ENCODE measurements at places on chromosomes 16 and 17.

DNA sequence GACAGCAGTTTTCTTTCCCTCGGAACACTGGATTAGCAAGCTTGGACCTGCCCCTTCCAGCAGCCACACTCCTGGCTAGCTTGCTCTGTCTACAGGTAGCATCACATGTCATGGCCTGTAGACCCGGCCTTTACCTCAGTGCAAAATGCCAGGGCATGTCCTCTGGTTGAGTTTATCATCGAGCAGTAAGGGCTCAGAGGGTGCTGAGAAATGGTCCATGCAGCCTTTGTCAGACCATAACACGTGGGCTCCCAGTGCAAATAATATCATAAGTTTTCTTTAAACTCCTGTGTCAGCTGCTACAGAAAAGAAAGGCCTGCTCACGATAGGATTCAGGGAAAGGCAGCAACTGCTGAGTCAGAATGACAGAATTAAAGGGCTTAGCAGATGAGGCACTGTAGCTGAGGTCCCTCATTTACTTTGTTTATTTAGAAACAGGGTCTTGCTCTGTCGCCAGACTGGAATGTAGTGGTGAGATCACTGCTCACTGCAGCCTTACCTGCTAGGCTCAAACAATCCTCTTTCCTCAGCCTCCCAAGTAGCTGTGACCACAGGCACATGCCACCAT lies 8.0 kb upstream of the GNA13 start:
- no peak for DNase-seq

- no peak for DNase-seq
These were observed 376.4 kb downstream of the SLC39A11 start for GRCh38 chr17:72715906-72716572.

GRCh38 chr17:17723354-17724261 lies 42.4 kb downstream of the RAI1 start:
- DNase-seq: no peak

- no peak for DNase-seq
These were observed 40.9 kb downstream of the SRCIN1 start for GRCh38 chr17:38564869-38565268.

DNA sequence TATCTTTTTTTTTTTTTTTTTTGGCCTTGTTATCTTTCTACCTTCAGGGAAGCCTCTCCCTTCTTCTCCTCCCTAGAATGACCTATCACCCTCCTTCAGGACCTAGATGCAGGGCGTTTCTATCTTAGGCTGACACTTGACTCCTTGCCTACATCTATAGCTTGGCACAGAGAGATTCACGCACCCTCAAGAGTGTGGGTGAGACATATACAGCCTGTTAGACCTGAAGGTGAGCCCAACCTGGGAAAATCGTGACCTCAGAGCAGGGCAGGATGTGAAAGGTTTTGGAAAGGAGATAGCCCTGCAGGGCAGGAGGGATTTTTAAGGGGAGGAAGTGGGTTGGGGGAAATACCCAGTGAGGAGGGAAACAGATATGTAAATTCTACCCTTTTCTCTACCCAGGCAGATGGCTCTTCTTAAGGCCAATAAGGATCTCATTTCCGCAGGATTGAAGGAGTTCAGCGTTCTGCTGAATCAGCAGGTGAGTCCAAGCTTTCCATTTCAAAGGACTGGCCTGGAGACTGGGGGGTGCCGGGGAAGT lies at the start of gene AHSP:
AHSP (plus strand) TSS at position 167 of the 541 bp plus-strand sequence; CDS start at position 407, 240 bp downstream.
- no peak for DNase-seq

GRCh38 chr16:66325717-66326376 lies 40.6 kb upstream of the CDH5 start:
- no peak for DNase-seq

DNA sequence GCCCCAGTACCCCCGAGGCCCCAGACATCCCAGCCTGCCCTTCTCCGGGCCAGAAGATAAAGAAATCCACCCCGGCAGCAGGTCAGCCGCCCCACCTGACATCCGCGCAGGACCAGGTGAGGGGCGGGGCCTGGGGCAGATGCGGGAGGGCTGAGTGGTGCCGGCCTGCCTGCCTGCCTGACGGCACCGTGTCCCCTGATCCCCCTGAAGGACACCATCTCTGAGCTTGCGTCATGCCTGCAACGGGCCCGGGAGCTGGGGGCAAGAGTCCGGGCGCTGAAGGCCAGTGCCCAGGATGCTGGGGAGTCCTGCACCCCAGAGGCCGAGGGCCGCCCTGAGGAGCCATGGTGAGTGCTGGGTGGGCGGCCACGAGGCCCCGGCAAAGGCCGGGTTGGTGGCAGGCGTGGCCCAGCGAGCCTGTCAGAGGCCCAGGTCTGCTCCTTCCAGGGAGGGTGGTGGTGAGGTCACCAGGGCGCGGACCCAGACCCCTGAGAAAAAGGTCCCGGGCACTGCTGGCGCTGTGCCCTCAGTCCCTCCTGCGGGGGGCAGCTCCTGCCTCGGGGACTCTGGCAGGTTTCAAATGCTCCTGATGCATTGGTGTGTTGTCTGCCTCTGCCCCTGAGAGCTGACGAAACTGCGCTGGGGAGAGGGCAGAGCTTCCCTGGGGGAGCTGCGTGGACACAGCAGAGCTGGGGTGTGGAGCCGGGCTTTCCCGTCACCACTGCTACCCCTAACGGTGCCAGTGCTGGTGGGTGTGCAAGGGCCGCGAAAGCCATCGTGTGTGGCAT lies 1.2 kb downstream of the CDT1 start:
- no peak for DNase-seq

DNA sequence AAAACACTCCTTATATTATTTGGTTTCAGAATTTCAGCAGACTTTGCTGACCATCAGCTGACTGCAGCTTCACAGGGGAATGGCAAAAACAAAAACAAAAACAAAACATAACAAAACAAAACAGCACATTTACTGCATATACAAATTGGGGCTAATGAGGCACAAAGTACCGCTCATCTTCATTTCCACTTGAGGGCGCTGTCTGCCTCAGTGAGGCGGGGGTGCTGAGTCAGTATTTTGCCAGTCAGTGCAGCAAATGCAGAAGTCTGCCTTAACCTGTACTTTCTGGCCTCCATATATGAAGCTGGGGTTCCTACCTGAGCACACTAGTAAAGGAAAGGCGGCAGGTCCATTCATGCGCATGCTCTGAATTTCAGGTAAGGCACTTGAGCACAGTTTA lies 13.5 kb upstream of the DYNLRB2 start:
- DNase-seq: no peak

DNA sequence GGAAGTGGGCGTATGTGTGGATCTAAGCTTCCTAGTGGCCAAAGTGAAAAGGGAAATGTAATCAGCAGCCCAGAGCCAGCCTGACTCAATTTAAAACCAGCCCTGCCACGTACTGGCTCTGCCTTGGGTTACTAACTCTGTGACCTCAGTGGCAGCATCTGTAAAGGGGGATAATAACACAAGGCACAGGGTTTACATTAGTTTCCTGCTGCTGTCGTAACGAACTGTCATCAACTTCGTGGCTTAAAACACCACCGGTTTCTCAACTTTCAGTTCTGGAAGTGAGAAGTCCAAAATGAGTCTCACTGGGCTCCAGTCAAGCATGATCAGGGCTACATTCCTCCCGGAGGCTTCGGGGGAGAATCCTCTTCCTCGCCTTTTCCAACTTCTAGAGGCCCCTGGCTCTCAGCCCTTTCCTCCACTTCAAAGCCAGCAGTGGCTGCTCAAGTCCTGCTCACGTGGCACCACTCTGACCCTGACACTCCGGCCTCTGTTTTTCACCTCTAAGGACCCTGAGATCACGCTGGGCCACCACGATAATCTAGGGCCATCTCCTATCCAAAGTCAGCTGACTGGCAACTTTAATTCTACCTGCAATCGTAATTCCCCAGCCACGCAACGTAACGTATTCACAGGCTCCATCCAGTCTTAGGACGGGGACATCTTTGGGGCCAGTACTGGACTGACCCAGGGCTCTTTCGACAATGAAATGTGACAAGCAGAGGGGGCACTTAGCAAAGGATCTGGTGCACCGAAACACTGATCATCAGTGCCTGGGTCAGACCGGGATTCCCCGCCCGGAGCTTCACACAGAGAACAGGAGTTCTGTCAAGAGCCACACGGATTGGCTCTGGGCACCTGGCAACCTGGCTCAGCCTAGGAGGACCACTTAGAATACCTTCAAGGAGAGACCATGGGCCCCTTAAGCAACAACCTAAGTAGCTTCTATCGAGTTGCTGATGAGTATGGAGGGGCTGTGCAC lies 14.5 kb downstream of the TMC6 start:
- DNase-seq: peak; percentile 47

- DNase-seq: no peak
These were observed 37.3 kb upstream of the MMD start for GRCh38 chr17:55458978-55459377.

- DNase-seq: no peak
These were observed 8.9 kb downstream of the MYO15B start for GRCh38 chr17:75596320-75597087.

DNA sequence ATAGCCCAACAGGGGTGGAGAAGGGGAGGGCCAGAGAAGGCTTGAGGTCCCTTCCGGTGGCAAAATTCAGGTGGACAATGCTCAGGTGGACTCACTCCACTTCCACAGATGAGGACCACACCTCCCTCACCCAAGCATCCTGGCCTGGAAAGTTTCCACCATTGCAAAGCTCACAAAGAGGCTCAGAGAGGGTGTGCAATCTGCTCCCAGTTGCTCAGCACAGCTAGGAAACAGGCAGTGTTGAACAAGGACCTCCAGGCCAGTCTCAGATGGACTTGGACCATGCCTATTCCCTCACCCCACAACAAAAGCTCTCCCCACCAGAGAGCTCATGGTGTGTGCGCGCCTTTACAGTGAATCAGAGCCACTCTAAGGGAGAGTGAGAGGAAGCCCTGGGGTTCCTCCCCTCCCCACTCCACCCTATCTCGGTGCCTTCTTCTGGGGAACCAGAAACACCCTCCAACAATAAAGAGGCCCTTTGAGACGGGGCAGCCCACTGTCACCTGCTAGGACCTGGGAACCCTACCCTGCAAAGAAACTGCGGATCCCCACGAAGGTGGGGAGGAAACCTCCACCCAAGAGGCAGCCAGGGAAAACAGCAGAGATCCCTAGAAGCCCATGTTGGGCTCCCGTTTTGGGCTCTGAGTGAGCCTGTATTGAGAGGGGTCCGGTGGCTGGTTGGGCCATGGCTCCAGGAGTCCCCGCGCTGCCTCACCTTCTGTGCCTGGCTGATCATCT lies 1.6 kb downstream of the FAM83G start:
- DNase-seq: no peak

GRCh38 chr16:87531418-87531817 lies 38.6 kb upstream of the ZCCHC14 start:
- DNase-seq: no peak

GRCh38 chr16:15034266-15035162 lies 21.4 kb downstream of the NTAN1 start:
- DNase-seq: no peak

DNA sequence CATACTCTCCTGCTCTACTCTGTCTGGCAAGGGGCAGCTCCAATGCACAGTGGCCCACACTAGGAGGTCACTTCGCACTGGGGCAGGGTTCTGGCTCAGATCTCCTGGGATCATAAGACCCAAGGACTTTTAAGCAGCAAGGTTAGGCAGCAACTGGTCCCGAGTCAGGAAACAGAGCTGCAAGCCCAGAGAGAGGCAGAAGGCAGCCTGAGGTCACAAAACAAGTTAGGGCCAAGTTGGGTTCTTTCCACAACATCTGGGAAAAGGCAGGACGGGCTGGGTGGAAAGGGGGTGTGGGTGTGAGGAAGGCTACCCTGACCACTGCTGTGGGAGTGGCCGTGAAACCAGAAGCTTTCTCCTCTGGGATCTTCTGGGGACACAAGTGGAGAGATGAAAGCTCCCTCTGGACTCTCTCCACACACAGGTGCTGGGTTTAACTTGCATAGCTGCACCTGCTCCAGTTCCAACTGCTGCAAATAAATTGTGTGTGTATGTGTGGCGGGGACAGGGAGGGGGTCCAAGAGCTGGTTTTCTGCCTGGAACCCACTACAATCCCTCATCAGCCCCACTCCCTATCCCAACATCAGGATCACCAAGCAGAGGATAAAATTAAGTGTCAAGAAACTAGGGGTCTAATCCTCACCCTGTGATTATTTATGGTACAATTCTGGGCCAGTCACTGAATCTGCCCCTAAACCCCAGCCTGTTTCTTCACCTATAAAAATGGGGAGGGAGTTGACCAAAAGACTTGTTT lies 8.0 kb upstream of the TSPOAP1 start:
- no peak for DNase-seq

DNA sequence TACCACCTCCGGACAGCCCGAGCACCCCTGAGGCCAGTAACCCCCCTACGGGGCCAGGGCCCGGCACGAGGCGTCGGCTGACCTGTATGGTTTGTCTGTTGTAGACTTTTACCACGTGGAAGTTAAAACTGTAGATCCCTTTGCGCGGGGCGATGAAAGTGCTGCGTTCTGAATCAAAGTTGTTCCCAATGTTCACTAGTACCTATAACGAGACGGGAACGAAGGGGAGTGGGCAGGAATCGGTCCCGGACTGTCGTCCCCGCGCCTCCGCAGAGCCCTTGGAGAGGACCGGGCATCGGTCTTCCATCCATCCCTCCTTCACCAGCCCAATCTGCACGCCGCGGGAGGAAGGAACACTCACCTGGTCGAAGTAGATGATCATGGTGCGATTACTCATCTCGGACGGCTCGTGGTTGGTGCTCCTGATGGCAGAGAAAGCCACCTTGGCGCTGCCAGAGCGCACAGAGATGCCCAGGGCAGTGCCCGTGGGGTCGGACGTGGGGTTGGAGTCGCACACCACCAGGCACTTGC lies 732 bp downstream of the CBLN1 start:
- no peak for DNase-seq

DNA sequence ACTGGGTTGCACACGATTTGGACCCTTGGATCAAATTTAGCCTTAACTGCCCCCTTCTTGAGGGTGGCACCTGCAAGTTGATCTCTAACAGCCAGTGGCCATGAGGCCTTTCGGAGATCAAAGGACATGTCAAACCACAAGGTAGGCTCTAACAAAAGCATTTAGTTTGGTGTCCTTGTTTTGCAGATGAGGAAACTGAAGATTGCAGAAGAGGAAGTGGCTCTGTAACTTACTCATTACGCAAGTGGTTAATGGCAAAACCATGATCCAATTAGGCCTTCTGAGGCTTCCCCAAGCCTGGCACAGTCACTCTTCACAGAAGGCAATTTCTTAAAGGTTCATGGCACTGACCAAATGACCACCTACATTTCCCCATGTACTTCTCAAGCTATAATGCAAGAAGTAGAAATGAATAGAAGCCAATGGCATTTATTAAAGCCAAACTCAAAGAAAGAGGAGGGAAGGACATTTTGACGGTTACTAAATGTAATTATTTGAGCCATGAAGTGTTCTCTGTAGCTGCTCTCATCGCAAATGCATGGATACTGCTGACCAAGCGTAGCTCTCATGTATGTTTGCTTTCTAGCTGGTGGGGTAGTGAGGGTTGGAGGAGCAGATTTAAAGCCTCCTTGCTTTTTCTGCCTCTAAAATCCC lies 32.8 kb upstream of the ABCC12 start:
- no peak for DNase-seq

DNA sequence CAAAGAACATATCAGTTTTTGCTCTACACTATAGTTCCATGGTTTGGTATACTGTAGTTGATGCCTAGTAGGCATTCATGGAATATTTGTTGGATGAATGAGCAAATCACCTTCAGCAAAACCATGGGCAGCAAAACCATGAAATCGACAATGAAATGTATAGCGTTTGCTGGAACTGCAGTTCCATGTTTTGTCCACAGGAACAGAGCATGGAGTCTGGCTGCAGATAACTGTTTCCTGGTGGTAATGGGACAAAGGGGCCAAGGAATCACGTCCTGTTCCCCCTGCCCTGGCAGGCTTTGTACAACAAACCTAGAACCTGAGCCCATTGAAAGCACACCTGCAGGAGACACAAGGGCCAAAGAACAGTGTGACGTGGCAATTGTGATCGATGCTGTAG lies 101.1 kb downstream of the USP31 start:
- no peak for DNase-seq

Measured in T-helper 2 cell (primary cell).